ENCODE measurements at places on chromosomes 3 and 15. TPM values are rescaled to one million over a fixed set of nuclear protein-coding genes. Genes with fewer than 3 reads are reported as not detected.
A peak's percentile ranks its signal among the peaks of the same experiment; 100 is the strongest.

Gene MAGI1
- total RNA-seq = 26.4 TPM

Gene AMT
- 0.36 TPM for total RNA-seq

Gene ZNF80
- not detected for total RNA-seq

Gene LRTM1
- total RNA-seq = not detected

Gene MRAS
- 59.3 TPM for total RNA-seq

Gene SLC2A2
- not detected for total RNA-seq

Gene LSM3
- 14.2 TPM for total RNA-seq

Gene MYZAP
- not detected for total RNA-seq

Gene C3orf85
- not detected for total RNA-seq

- DNase-seq = peak; percentile 62
Measured at GRCh38 chr3:77186728-77187127, 146.8 kb downstream of the ROBO2 start.

DNA sequence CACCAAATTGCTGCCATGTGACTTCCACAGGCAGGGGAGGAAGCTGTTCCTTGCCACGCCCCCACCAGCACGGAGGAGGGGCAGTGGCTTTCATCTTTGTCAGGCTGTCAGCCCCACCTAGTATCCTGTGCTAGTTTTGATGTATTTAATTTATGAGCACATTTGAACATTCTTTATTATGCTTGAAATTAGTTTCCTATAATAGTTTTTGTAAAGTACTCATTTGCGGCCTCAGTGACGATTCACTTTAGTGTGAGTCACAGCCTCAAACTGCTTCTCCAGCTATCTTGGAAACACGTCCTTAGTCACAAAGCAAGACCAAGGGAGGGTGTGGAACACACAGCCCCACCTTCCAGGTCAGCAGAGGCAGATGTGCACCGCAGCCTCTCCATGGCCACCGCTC is 239.9 kb upstream of the ATP10A start:
- peak; percentile 16 for DNase-seq

- DNase-seq = peak; percentile 49
Measured at GRCh38 chr3:136141891-136142290, 54.2 kb downstream of the MSL2 start.

- no peak for DNase-seq
Measured at GRCh38 chr3:186465508-186465907, 78.7 kb downstream of the CRYGS start.

GRCh38 chr15:45521596-45522327 is 793 bp downstream of the SLC30A4 start:
- DNase-seq = no peak

GRCh38 chr3:127822041-127822681 is at the start of gene MGLL:
MGLL (minus strand) TSS chr3:127822515; CDS start chr3:127822318, 197 bp downstream.
- peak; percentile 50 for DNase-seq

GRCh38 chr15:92457471-92458041 is 63.9 kb downstream of the ST8SIA2 start:
- no peak for DNase-seq

- peak; percentile 9 for DNase-seq
Measured at GRCh38 chr3:183449791-183450190, 21.4 kb upstream of the MCF2L2 start.

DNA sequence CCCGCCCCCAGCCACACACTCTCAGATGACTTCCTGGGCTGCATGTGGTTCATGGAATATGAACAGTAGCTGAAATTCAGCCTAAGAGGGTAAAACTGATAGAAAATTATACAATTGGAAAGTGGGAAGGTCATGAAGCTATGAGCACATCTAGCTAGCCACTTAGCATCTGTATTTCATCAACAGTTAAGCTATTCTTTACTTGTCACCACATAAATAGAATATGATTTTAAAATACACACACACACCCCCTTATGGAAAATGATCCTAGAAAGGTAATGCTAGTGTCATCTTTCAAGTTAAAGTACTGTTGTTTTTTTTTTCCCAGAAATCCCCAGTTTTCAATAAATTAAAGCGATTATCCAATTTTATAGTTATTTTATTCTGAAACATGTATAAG is 3.6 kb downstream of the MAP4 start:
- DNase-seq = no peak

DNA sequence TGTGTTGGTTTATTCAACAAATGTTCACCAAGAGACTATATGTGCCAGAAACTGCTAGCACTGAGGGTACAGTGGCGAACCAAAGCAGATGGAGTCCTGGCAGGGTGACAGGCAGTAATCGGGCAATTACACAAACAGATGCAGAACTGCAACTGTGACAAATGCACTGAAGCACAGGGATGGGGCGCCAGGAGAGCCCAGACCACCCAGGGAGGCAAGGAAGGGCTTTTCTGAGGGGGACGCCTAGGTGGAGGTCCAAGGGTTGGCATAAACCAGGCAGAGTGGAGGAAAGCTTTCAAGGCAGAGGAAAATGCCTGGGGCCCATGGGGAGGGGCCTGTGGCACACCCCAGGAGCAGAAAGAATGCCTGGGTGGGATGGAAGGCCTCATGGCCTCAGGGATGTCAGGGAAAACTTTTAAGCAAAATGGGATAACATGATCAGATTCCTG is 5.5 kb downstream of the DIS3L start:
- DNase-seq = no peak

- no peak for DNase-seq
Measured at GRCh38 chr3:151871639-151872468, 1.6 kb upstream of the SUCNR1 start.

DNA sequence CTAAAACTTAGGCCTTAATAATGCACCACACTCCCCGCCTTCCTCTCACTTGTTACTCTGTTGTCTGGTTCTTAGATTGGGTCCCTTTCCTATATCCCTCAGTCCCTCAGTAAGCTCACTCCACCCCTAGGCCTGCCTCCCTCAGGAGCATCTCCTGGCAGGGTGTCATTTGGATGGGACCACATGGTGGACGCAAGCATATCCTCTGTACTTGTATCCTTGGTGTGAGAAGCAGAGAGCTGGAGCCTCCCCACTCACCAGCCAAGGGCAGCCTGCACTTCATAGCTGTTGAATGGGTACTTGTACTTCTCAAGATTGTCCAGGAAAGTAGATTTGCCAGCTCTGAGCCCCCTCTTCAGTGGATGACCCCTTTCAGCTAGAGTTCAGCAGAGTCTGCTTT is 11.6 kb downstream of the SEC61A1 start:
- DNase-seq = no peak

GRCh38 chr3:197950677-197951061 is 679 bp downstream of the RPL35A start:
- no peak for DNase-seq

- no peak for DNase-seq
Measured at GRCh38 chr3:196633555-196634151, 5.8 kb upstream of the NRROS start.

DNA sequence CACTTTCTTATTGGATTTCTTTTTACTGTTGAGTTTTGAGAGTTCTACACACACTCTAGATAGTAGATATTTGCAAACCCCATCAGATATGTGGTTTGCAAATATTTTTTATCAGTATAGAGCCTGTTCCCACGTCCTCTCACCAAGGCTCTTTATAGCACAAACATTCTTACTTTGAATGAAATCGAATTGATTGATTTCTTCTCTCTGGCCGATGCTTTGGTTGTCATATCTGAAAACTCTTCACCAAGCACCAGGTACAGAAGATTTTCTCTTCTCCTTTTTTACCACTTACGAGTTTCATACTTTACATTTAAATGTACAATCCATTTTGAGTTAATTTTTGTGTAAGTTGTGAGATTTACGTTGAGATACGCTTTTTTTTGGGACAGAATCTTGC is 163.4 kb downstream of the PTPRG start:
- no peak for DNase-seq

- DNase-seq = no peak
Measured at GRCh38 chr3:156445117-156446090, 109.5 kb downstream of the SSR3 start.

- DNase-seq = no peak
Measured at GRCh38 chr3:26291840-26292239, 330.7 kb upstream of the LRRC3B start.

- DNase-seq = peak; percentile 9
Measured at GRCh38 chr3:22922317-22922716, 280.8 kb upstream of the UBE2E2 start.

DNA sequence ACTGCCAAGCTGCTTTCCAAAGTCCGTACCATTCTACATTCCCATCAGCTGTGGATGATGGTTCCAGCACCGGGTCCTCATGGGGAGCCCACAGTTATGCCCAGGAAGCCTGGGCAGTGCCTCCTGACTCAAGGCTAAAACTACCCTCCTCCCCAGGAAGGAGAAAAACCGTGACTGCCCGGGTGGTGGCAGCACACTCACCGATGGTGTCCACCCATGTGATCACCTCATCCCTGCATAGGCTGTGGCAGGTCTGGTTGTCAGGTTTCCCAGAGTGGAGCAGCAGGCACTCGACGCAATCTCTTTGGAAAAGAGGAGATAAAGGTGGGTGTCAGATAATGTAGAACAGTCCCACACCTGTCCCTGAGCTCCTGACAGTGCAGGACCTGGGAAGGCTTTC is 38.6 kb downstream of the UMPS start:
- no peak for DNase-seq

DNA sequence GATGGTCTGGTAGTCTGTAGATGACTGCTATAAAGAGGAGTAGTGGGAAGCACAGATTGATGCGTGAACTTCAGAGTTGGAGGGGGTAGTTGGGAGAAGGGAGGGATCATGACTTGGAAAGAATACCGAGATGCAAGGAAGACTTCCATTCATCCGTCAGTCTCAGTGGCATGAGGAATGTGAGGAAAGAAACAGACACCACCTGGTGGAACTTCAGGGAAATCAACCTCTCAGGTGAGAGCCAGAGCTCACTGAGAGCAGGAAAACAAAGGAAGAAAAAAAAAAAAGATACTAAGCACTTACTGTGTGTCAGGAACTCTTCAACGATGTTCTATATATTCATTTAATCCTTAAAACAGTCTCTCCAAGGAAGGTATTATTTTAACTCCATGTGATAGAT is 172.4 kb downstream of the OXSM start:
- no peak for DNase-seq

DNA sequence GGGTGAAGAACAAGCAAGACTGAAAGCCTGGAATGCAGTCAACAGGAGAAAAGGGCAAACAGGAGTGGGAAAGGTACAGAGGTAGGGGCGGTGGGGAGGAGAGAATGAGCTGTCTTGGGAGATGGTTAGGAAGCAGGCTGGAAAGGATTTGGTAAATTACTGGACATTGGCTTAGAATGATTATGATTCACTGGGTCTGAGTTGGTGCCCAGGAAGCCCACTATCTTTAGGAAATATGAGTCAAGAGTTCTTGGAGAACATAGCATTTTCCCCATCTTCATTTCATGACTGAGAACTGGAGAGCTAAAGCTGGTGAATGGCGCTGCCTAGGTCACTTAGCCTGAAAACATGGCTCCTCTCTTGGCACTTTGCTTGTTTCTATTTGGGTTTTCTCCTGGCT is 74.7 kb upstream of the C3orf80 start:
- peak; percentile 74 for DNase-seq

GRCh38 chr15:43232289-43232874 is 11.6 kb upstream of the EPB42 start:
- DNase-seq = no peak

DNA sequence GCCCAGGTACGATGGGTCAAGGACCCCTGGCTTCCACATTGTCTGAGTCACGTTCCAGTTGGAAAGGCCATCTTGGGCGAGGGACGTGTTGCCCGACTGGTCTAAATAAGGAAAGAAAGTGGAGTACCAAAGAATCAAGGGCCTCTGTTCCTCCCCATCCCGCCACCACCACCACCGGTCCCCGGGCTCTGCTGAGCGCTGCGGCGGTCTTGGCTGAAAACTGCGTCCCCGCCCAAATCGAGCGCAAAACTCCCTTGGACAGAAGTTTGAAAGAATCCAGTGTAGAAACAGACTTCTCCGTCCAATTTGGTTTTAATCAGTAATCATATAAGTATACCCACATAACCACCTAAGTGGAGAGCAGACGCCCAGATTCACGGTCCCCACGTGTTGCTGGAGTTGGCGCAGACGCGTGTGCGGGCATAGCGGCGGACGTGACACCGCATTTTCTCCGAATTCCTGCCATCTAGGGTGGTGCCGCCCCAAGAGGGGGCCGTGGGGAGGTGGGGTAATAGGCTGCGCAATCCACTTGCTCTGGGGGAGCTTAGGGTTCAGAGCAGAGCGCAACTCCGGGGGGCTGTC is 243.8 kb upstream of the TOPAZ1 start:
- DNase-seq = no peak

GRCh38 chr3:64932666-64933342 is 245.0 kb upstream of the ADAMTS9 start:
- DNase-seq = no peak

GRCh38 chr3:15512166-15512565 is 9.3 kb downstream of the COLQ start:
- DNase-seq = peak; percentile 27

GRCh38 chr3:138862924-138863775 is 28.4 kb upstream of the PIK3CB start:
- peak; percentile 76 for DNase-seq

DNA sequence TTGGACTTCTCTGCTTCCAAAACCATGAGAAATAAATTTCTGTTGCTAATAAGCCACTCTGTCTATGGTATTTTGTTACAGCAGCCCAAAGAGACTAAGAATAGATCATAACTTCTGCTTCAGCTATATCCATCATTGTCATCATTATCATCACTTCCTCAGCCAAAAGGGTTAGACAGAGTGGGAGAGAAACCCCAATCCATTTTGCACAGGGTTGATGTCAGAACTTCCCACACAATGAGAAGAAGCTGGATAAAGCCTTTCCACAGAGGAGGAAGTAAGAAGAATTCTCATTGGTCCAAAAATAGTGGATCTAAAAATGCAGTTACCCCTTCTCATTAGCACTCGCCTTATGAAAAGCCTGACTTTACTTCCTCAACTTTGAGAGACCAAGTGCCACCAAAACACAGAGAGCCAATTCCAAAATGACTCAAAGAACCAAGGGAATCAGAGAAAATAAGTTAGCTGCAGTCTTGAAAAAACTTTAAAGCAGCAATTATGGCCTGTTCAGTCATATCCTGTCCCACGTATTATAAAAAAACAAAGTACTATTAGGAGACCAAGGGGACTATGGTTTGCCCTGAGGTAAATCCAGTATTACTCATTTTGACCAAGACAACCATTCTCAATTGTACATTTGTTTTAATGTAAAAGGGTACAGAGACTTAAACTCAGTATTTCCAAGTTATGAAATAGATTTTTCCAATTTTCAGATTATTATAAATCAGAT is 80.2 kb downstream of the WNT5A start:
- DNase-seq = peak; percentile 63

- no peak for DNase-seq
Measured at GRCh38 chr3:68088636-68089035, 434.2 kb upstream of the SUCLG2 start.

DNA sequence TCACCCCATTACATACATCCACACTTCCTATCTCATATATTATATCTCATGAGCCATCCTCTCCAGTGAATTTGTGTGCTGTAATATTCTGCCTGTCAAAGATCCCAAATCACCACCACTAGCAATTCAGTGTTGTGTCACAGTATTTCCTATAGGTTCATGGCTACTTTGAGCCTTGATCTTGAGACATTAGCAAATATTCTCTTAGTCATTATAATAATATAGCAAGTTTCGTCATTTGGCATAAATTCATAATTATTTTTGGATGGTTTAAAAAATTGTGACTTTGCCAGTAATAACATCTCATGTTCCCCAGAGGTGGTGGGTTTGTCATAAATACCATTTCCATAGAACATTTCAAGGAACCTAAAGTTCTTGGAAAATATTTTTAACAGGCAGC is 47.7 kb downstream of the CMSS1 start:
- peak; percentile 61 for DNase-seq

Measured in IMR-90 (cell line).